D341Med (cell line): ENCODE measurements at places on chromosomes 1 and 21.

GRCh38 chr1:58057826-58058225 lies 488.7 kb downstream of the OMA1 start:
- no peak for DNase-seq

- DNase-seq = peak; percentile 76
Observed at GRCh38 chr1:101309334-101310311, 72.8 kb downstream of the S1PR1 start.

- no peak for DNase-seq
Observed at GRCh38 chr1:68673771-68674170, 176.9 kb upstream of the DEPDC1 start.

DNA sequence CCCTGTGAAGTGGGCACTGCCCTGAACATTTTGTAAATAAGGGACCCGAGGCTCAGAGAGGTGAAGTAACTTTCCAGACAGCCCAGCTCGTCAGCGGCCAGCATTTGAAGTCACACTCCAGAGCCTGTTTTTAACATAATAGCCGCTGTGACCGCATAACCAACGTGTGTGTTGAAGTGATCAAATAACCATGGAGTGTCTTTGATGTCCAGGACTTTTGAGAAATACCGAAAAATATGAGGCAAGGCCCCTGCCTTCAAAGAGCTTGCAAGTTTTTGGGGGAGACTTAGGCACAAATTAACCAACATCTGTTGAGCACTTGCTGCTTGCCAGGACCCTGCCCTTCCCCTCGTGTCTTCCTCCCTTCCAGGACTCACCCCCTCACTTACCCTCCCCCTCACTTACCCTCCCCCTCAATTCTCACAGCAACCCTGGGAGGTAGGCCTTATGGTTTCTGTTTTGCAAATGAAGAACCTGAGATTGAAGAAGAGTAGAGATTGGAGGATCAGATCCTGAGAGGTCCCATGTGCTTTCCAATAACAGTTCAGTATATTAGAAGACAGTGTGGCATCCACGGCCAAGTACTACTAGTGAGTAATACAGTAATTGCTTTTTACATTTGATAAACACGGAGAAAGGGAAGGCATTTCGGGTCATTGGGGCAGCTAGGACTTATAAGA lies 1.3 kb upstream of the SLC16A1 start:
- DNase-seq = peak; percentile 56

- DNase-seq = no peak
Observed at GRCh38 chr1:160117300-160117699, 1.7 kb downstream of the ATP1A2 start.

GRCh38 chr1:226236826-226237225 lies 13.4 kb downstream of the MIXL1 start:
- no peak for DNase-seq

GRCh38 chr1:204705493-204705811 lies 19.9 kb upstream of the LRRN2 start:
- DNase-seq = no peak
